A549 treated with ZK216348 at 1 μM for 4 hours (cell line): ENCODE measurements at places on chromosomes 5 and 9. TPM values are rescaled to one million over a fixed set of nuclear protein-coding genes. Genes with fewer than 3 reads are reported as not detected.

Gene S100Z
- total RNA-seq, result not detected in 5 replicates

Gene CD14
- 3.0 to 5.1 TPM (median 4.5 TPM) in 5 replicates for total RNA-seq

Gene RECK
- total RNA-seq, result 3.7 to 6.9 TPM (median 6.4 TPM) in 5 replicates

Gene MYMK
- total RNA-seq, result not detected in 5 replicates

Gene BTNL8
- total RNA-seq, result not detected in 5 replicates

Gene ARHGEF39
- 14.7 to 19.5 TPM (median 18.0 TPM) in 5 replicates for total RNA-seq

Gene SPARC
- total RNA-seq, result 13.5 to 27.1 TPM (median 21.9 TPM) in 5 replicates

Gene OSMR
- total RNA-seq, result 49.0 to 77.8 TPM (median 68.1 TPM) in 5 replicates

Gene TYRP1
- total RNA-seq, result 0.14 TPM in 1 of 5 replicates, not detected in the others
